ENCODE measurements at places on chromosomes 12 and 14.

DNA sequence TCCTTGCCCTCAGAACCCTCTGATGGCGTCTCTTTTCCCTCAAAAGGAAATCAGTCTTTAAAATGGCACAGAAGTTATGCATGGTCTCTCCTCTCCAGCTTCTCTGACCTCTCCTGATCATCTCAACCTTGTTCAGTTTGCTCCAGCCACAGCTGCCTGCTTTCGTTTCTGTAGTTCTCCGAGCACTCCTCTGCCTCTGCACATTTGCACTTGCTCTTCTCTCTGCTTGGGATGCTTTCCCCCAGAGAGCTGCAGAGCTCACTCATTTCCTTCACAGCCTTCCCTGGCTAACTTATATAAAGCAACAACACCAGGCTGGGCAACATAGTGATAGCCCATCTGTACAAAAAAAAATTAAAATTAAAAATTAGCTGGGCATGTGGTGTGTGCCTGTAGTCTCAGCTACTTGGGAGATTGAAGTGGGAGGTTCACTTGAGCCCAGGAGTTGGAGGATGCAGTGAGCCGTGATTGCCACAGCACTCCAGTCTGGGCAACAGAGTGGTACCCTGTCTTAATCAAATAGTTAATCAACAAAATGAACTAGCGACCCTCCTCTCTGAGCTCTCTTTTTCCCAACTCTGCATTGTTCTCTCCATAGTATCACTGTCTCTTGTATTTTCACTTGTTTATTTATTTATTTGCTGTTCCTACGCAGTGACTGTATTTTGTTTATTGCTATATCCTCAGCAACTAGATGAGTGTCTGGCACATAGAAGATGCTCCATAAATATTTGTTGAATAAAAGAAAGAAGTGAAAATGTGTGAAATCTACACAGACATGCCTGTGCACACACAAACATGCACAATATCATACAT lies 37.7 kb downstream of the PPFIBP1 start:
- no peak for DNase-seq

GRCh38 chr12:69388371-69388770 lies 28.8 kb downstream of the YEATS4 start:
- DNase-seq = no peak

DNA sequence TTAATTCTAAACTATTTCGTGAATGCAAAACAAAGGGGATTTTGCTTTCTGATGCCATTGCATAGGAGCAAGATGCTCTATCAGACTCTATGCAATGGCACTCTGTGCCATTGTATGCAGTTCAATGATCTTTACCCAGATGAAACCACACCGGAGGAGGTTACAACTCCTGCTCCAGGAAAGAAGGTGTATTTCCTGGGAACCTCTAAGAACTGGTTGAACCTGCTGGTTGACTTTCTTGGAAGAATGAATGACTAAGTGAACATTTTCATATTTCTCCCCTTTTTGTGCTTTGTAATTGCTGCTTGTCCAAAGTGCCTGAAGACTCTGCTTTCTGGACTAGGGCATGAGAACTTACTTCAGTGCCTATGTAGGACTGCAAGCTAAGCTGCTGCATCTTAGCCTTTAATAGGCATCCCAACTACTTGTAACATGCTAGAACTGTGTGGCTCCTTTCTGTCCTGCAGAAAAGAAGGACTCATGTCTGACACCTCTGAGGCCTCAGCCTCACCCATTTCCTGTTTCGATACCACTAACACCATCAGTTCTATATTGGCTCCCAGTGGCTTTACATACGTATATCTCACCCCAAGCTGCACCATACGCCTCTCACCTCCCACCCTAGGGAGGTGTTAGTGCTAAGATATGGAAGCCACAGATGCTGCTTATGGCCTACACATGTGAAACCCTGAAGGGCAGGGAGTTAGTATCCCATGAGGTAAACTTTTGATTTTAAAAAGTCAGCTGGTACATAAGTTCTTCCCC lies 193.5 kb upstream of the CNOT2 start:
- DNase-seq = no peak

DNA sequence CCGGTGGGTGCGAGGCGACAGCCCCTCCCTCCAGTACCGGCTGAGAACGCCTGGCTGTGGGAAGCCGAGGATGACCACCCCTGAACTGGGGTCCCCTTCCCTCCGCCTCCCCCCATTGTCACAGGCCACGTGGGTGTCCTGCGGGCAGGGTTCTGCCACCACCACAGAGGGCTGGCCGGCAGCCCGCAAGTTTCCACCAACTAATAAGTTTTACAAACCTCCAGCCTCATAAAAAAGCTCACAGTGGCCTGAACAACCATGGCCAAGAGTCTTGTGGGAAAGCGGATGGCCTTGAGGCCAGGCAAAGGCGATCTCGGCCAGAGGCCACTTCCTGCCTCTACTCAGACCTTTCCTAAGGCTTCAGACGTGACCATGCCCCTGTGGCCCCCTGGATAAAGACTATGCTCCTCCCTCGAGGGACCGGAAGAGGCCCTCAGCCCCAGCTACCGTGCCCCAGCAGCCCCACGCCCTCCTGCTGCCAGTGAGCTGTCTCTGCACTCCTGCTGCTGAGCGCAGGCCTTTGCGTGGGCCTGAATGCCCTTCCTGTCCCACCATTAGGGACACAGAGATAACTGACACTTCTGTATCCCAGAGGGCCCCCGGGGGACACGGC lies 46.1 kb upstream of the DLK1 start:
- no peak for DNase-seq

DNA sequence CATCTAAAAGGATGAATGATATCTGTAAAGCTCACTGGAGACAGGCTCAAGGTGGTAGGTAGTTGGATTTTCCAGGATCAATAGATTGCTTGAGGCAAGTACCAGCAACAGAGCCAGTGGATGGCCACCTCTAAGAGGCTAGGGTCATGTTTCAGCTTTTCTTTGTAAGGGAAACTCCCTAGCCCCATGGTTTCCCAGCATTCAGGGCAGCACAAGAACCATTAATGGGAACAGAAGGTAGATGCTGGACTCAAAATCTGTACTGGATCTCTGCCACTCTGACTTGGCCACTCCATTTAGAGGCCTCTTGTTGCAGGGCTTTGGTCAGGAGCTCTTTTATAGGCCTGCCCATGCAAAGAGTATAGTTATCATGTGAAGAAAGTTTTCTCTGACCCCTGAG lies 76.1 kb upstream of the DYRK2 start:
- DNase-seq = no peak

DNA sequence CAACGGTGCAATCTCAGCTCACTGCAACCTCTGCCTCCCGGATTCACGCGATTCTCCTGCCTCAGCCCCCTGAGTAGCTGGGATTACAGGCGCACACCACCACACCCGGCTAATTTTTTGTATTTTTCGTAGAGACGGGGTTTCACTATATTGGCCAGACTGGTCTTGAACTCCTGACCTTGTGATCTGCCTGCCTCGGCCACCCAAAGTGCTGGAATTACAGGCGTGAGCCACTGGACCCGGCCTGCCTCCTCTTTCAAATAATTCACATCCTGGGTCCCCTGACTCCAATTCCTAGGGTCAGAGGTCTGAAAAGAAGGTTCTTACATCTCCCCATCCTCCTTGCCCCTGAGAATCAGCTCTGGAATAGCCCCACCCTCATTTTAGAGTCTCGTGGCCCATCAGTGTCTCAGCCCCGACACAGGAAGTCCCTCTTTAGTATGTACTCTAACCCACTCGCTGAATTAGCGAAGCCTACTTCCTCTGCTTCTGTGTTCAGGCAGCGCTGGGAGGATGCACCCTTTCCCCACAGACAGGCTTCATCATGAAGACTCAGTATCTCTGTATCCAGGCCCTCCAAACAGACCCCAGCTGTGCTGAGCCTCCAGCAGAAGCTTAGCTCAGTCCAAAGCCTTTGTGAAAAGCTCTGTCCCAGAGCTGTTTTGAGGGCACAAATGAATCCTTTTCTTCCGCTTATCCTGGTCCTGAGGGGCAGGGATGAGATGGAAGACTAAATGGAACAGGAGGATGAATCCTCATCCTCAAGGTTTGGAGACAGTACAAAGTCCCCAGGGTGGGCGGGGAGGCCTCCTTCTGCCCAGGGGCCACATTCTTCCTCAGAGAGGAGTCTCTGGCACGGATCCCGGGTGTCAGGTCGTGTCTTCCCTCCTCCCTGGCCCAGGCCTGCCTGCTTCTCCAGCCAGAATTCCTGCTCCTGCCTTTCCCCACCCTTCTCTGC lies 3.5 kb downstream of the LPAR5 start:
- no peak for DNase-seq

- no peak for DNase-seq
Observed at GRCh38 chr14:62144863-62145262, 382.6 kb downstream of the SNAPC1 start.

DNA sequence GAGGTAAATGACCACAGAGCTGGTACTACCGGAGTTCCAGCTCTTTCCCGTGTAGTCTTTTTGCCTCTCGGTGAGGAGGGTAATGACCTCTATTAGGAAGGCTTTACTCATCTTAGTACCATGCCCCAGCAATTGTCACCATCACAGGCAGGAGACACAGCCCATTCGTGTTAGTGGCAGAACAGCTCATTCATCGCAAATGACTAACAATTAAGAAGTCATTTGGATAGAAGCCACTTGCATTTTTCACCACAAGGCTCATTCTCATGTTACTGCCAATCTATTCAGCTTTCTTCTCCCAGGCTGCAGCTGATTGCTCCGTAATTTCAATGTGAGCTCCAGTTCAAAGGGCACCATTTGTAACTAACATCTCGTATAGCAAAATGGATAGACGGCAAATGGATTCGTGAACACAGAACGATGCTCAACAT lies 718.8 kb upstream of the TMEM132C start:
- no peak for DNase-seq

- no peak for DNase-seq
Observed at GRCh38 chr12:64663015-64663414, 52.7 kb downstream of the RASSF3 start.

GRCh38 chr12:513446-513845 lies 53.7 kb downstream of the B4GALNT3 start:
- DNase-seq = no peak

- no peak for DNase-seq
Observed at GRCh38 chr12:63070709-63071108, 80.3 kb downstream of the AVPR1A start.

- no peak for DNase-seq
Observed at GRCh38 chr14:76333664-76334063, 42.3 kb upstream of the ESRRB start.

DNA sequence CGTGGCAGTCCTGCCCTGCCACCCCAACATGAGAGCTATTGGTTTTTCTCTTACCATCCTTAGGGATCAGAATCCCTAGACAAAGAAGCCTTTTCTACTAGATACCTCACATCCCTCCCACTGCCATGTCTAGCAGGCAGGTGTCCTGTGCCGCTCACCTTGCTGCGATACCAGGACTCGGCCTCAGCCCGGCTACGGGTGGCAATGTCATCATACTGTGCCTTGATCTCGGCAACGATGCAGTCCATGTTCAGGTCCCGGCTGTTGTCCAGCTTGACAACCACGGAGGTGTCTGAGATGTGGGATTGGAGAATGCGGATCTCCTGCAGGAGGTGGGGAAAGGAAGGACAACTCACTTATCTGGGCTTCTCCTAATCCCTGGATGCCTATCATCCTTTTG lies 4.5 kb downstream of the KRT83 start:
- no peak for DNase-seq

- DNase-seq = no peak
Observed at GRCh38 chr12:26123482-26123980, 1.3 kb downstream of the BHLHE41 start.

DNA sequence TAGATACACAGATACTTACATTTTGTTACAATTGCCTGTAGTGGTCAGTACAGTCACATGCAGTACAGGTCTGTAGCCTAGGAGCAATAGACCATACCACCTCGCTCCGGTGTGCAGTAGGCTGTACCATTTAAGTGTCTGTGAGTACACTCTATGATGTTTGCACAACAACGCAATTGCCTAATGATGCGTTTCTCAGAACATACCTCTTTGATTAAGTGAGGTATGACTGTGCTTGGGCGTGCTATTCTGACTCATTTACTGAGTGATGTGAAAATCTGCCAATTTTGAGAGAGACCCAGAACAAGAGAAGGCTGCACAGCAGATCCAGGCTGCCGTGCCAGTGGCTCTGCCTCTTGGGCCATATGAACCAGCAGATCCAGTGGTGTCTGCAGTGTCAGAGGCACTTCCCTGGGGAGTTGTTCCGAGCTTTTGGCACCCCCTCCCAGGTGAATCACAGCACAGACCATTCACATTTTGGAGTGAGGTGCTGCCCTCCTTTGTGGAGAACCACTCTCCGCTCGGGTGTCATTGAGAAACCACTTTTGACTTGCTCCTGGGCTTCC lies 20.4 kb downstream of the DLK1 start:
- DNase-seq = no peak

DNA sequence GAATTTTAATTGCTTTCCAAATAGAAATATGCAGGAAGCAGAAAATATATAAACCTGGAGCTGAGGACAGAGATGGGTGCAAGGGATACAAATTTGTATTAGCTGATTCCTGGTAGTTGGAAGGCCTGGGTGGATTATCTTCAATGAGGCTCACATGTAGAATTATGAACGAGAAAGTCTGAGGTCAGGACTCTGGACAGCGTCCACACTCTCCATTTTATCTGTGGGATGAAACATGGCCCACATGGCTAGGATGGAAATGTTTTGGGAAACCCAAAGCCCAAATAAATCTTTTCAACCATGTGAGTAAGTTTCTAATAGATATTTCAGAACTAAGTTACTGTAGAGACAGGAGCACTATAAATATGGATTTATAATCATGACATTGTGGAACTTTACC lies 256.1 kb downstream of the APAF1 start:
- no peak for DNase-seq

DNA sequence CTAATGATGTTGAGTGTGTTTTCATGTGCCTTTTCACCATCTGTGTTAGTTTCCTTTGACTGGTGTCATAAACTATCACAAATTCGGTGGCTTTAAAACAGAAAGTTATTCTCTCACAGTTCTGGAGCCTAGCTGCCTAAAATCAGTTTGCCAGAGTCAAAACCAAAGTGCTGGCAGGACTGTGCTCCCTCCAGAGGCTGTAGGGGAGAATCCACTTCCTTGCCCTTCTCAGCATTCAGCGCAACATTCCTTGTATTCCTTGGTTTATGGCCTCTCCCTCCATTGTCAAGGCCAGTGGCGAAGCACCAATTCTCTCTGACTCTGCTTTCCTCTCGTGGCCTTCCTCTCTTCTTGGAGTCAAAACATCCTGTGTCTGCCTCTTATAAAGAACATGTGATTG lies 174.2 kb upstream of the PDE3A start:
- peak; percentile 23 for DNase-seq

DNA sequence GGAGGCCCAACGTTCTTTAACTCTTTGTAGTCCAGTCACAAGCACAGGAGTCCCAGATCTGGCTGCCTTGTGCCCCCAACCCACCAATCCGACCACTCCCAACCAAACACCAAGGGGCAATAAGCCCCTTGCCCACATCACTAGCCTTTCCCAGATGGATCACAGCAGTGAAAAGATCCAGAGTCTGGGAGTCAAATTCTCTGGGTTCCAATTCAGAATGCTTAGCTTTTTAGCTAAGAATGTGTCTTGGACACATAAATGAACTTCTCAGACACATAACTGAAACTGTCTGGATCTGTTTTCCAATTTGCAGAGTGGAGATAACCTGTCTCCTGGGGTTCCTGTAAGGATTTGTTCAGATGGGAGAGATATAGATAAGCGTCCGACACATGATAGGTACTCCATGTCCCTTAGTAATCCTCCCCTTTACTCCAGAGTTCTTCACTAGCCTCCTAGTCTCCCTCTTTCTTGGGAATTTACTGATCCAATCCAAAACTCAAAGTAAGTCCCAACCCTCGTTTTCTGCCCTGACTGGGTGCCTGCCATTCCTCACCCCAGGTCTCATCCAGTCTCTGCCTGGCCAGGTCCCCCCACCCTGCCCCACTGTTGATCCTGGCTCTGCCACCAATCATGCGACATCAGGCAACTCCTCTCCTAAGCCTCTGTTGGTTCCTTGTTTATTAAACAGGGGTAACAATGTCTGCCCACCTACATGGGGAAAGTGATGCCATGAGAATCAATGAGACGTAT lies 439 bp upstream of the TNFRSF1A start:
- DNase-seq = no peak
